ENCODE measurements at places on chromosomes 4 and X.

GRCh38 chr4:175412161-175412560 lies 399.9 kb downstream of the GPM6A start:
- peak; percentile 73 for DNase-seq

- DNase-seq = peak; percentile 23
These were observed 170.3 kb downstream of the VEGFC start for GRCh38 chr4:176622251-176622948.

DNA sequence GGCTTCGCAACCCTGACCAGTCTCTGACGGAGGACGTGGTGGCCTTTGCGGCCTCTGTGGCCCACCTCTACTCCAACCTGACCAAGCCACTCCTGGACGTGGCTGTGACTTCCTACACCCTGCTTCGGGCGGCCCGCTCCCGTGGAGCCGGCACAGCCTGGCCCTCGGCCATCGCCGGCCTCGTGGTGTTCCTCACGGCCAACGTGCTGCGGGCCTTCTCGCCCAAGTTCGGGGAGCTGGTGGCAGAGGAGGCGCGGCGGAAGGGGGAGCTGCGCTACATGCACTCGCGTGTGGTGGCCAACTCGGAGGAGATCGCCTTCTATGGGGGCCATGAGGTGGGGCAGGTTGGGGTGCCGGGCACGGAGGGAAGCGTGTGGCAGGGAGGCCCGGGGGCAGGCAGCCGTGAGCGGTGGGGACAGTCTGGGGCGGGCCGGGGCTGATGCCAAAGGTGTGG lies 1.2 kb downstream of the ABCD1 start:
- peak; percentile 12 for DNase-seq

DNA sequence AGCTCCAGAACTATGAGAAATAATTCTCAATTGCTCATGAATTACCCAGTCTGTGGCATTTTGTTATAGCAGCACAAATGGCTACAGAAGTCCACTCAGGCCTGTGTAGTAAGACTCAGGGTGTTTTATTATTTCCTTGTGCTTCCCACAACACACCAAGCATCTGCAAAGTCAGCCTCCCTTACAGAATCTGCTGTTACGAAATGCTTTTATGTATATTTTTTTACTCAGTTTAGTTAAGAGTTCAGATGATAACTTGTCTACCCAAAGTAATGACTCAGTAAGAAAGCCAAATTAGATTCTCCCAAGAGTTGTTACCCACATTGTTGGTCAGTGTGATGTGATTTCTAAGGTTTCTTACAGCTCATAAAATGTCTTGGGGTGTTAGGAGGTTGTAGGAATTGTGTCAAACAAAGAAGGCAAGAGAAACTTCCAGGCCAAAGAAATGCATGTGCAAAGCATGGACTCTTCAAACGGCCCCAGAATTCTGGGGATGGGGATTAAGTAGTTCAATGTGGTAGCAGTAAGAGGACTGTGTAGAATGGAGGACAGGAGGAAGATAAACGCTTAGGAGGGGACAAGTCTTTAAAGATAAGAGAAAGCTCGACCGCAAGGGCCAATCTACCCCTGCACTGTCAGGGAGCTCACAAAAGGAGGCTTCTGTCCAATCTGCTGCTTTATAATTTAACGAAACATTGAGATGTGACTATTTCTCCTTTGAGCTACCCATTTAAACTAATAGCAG lies 35.4 kb upstream of the TMEM184C start:
- DNase-seq = peak; percentile 44

DNA sequence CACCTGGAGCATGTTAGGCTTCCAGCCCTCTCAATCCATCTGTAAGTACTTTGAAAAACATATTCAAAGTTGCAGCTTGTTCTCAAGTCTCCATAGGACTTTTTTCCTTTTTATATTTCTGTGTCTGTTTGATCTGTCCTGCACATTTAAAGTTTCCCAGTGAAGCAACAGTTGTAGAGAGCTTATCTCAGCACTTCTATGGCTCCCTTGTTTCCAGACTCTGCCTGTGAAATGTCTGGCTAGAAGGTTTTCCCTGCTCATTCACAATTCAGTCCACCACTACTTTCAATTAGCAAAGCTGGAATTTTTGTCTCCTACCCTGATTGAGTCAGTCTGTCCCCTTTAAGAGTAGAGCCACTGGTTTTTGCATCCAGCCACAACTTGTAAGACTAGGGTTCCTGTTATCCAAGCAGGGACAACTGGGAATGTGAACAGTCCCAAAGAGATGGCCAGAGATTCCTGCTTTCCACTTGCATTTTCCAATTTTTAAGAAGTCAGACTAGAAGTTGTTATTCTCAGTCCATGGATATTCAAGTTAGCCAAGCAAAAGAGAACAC lies 116.1 kb downstream of the GASK1B start:
- DNase-seq = no peak

Measured in PC-3 (cell line).